ENCODE measurements at places on chromosomes 11 and 22.

DNA sequence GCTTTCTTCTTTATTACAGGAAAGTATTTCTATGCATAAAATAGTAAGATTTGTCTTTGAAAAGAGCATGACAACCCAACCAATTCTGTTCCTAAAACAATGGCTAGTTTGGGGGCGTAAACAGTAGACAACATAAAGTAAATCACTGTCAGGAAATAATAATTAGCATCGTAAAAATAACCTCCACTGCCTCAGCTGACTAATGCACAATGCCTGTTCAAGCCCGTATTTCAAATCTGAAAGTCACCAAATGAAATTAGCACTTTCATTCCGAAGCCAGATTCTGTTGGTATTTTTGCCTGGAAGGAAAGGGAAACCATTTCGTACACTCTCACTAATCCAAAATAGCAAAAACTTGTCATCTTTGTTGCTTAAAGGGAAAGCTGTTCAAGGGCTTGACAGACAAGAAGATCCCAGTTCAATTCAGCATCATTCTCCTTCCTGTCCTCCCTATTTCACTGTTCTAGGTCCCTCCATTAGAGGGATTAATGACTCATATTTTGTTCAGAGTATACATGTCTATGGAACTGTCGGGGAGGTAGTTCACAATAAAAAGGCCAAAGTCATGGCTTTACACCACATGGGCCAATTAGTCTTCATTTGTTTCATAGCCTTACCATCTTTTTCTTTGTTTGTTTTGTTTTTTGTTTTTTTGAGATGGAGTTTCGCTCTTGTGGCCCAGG, 154.7 kb downstream of the CADM1 start:
- DNase-seq: no peak

- DNase-seq: no peak
Measured at GRCh38 chr11:16827139-16827538, 88.7 kb downstream of the C11orf58 start.

DNA sequence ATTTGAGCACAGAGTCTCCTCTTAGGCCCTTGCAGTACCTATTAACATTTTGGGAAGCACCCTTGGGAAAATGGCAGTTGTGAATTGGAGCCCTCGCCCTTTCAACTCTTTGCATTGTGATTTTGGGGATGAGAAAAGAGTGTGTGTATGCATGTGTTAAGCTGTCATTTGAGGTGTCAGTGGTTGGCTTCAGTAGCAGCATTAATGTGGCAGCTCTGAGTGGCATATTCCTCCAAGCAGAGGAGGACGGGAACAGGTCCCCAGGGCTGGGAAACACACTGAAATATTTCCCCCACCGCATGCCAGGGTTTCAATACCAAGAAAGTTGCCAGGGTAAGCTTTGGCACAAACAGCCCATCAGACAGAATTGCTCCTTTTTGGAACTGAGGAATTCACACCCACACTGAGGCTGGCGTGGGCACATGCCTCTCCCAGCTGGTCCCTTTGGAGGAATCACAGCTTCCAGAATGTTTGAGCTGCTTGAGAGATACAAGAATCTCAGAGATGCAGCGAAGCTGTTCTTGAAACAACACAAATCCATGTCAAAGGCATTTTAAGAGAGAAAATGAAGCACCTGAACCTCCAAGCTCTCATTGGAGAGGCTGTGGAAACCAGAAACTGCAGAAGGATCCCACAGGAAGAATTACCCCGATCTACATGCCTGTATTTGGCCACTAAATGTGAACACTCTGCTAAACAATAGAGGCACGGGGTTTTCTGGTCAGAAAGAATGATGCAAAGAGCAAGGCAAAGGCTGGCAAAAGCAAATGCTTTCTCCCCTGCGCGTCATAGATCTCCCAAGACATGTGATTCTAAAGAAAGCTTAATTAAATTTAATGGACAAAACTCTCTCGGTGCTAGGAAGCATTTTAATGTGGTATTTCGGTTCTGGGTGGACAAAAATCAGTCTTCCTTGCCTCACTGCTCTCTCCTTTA, 67.2 kb upstream of the RCN1 start:
- DNase-seq: peak; percentile 59

- DNase-seq: no peak
Measured at GRCh38 chr11:118175031-118175992, 1.1 kb downstream of the SCN2B start.

DNA sequence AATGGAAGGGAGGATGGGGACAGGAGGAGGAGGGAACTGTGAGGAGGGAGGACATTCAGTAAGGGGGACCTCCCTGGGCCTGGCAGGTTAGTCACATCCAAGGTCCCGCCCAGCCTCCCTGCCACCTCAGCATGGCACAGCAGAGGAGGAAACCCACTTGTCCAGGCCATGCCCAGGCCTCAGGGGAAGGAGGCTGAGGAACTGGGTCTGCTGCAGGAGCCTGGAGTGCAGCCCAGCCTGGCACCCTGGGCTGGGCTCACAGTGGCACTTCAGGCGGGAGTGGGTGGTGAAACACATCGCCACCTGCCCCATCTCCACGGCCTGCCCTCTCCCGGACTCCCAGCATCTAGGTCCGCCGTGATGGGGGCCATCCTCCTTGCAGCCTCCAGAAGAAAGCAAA, 17.2 kb upstream of the KLHL35 start:
- DNase-seq: no peak

GRCh38 chr11:8971924-8972316, 7.7 kb upstream of the TMEM9B start:
- DNase-seq: no peak

DNA sequence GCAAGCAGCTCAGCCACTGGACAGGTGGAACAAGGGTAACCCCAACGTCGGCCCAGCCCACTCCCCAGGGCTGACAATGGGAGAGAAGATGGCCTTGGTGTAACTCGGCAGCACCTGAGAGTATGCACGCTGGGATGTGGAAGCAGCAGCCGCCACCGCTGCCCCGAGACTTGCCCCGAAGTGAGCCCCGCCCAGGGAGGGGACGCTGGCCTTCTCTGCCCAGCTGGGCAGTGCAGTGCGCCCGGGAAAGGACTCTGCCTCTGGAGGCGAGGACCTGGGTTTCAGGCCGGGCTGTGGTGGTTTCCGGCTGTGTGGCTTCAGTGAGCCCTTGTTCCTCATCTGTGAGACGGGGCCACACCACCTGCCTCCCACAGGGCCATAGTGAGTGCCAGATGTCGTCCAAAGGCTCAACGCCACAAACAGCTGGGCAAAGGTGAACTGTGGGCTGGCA, 8.6 kb upstream of the POLDIP3 start:
- DNase-seq: no peak

DNA sequence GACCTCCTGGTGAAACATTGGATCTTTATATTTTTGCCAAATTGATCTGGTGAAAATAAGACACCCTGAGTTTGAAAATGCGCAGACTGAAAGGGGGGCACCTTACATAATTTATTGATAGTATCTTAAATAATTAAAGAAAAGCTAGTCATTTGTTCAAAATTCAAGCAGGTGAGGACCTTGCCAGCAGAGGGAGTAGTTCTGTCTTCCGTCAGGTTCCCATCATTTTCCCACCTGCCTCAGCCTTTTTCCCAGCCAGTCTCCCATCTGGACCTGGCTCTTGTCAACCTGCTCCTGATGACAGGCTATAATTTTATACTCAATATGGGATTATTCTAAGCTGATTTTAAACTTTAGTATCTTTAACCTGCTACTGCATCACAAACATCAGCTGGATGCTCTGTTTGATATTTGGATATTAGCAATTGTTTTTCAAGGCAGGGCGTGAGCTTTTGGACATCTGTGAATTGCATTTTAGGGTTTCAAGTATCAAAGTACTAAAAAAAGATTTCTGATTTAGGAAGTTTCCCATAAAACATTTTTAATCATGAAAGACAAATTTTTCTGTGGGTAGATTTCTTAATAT, 132.0 kb downstream of the ELP4 start:
- no peak for DNase-seq

DNA sequence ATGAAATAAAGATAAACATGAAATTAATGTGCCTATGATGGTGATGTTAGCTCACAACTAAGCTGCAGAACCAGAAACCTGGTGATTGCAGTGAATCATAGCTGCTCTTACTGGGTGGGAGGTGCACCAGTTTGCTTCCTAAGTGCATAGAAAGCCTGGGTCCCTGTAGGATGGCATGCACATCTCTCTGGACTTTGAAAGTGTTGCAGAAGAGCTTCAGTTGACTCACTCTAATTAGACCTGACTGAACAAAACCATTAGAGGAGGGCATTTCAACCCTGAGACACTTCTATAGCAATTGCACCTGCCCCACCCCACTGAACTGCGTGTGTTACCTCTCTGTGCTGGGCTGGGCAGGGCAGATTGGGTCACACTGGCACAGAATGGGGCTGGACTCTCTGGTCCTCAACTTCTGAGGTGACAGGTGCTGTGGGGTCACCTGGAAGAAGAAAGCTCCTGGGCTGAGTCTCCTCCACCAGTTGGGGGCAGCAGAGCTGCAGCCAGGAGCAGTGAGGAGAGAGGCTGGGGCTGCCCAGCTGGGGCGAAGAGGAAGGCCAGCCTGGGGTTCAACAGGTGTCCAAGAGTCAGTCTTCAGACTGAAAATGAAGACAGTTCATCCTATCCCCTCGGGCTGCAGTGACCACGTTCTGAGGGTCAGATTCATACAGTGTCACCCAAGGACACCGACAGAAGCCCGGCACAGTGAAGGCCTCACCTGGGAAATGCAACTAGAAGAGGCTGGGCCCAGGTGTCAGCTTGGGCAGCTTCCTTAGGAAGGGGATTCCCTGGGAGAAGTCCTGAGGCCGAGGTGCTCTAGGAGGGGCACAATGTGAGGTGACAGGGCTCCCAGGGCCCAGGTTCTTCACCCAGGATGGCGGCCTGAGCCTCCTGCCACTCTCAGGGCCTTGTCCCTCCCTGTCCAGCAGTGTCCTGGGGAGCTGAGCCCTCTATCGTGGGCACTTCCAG, 58.1 kb downstream of the GGTLC2 start:
- DNase-seq: no peak

- DNase-seq: no peak
Measured at GRCh38 chr11:2664376-2664775, 35.4 kb downstream of the KCNQ1OT1 start.

GRCh38 chr11:117335399-117335798, 7.7 kb downstream of the CEP164 start:
- DNase-seq: no peak

DNA sequence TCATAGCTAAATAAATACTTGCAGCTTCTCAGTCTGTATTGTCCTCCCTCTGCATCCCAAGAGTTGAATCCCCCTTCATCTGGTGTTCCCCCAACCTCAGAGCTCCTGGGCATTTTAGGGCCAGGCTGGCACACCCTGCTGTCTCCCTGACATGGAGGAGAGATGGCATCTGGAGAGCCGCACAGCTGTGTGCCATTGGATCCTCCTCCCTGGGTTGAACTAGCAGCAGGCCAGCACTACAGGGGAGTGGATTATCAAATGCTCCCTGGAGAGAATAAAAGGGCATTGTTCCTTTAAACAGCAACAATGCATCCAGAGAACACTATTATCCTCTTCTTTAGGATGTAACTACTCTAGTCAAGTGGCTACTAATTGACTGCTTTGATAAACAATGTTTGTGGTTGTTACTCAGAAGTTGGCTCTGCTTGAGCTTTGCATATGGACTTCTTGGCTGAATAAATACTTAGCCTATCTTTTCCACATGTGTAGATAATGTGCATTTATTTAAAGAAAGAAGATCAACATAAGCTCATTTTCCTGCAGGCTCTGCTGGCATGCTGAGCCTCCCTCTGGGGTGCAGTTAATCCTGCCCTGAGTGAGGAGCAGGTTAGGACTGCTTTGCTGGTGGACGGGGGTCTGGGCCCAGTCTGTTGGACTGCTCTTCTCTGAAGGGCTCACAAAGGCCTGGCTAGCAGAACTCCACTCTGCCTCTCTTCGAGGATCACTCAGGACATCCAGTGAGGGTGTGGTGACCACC, 897.2 kb downstream of the TBC1D22A start:
- DNase-seq: no peak

GRCh38 chr11:126963603-126964363, 36.8 kb downstream of the KIRREL3 start:
- DNase-seq: no peak

DNA sequence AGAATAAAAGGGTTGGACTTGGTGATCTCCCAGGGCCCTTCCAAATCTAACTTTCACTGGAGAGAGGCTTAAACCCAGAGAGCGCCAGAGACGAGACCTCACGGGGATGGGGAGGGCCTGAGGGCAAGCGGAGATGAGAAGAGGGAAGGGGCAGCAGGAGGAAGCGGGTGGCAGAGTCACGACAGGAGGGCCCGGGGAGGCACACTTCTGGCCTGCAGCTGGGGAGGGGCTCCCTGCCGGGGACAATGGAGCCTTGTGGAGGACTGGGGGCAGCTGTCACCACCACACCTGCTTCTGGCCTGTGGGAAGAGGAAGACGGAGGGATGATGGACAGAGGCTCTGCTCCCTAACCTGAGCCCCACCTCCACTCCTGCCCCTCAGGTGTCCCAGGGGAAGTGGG, 40.2 kb downstream of the PDE2A start:
- DNase-seq: no peak

GRCh38 chr11:126731576-126732142, 268.9 kb downstream of the KIRREL3 start:
- no peak for DNase-seq

DNA sequence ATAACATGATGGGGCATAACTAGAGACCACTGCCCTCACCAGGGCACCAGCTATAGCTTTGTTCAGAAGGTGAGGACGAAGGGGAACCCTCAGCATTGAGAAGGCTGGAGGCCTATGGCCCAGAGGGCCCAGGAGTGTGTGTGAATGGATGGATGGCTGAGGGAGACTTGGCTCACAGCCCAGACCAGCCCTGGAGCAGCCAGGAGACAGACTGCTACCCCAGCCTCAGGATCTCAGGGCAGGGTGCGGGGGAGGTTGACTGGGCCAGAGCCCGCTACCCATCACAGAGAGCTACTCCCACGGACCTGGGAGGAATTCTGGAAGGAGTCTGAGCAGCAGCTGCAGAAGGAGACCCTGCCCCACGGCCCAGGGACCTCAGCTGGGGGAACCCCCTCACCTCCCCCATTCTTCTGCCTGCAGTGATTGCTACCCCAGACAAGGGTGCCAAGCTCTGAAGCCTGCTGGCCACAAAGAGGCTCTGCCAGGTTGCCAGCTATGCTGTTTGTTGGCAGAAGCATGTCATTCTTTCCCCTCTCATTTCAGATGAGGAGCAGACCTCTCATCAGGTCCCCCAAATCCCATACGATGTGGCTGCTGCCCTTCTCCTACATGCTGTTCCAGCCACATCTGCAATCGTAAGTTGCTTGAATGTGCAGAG, 5.4 kb upstream of the CSDC2 start:
- no peak for DNase-seq

DNA sequence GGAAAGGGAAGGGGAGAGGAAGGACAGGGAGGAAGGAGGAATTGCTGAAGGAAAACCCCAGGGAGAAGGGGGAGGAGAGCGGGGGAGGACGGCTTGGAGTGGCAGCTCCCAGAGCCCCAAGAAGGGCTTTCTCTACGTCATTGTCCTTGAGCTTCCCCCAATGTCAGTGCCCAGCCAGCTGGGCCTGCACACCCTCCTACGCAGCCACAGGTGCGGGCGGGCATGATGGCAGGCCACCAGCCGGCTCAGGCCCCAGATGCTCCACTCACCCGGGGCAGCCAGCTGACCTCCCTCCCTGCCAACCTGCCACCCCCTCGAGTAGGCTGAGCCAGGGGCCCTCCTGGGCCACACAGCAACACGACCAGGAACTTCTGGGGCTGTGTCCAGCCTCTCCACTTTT, 11.2 kb downstream of the SYT7 start:
- DNase-seq: no peak

All from anterior cingulate cortex (tissue), 58 donors.